Stimulated activated CD4-positive, alpha-beta T cell treated with anti-CD3 and anti-CD28 coated beads, Interleukin-12 subunit alpha, Interleukin-12 subunit beta, amount 100 ng/mL, for 24 hours (primary cell): ENCODE measurements at places on chromosomes 7 and 10.

GRCh38 chr7:80941208-80941758, 22.4 kb upstream of the SEMA3C start:
- no peak for DNase-seq

DNA sequence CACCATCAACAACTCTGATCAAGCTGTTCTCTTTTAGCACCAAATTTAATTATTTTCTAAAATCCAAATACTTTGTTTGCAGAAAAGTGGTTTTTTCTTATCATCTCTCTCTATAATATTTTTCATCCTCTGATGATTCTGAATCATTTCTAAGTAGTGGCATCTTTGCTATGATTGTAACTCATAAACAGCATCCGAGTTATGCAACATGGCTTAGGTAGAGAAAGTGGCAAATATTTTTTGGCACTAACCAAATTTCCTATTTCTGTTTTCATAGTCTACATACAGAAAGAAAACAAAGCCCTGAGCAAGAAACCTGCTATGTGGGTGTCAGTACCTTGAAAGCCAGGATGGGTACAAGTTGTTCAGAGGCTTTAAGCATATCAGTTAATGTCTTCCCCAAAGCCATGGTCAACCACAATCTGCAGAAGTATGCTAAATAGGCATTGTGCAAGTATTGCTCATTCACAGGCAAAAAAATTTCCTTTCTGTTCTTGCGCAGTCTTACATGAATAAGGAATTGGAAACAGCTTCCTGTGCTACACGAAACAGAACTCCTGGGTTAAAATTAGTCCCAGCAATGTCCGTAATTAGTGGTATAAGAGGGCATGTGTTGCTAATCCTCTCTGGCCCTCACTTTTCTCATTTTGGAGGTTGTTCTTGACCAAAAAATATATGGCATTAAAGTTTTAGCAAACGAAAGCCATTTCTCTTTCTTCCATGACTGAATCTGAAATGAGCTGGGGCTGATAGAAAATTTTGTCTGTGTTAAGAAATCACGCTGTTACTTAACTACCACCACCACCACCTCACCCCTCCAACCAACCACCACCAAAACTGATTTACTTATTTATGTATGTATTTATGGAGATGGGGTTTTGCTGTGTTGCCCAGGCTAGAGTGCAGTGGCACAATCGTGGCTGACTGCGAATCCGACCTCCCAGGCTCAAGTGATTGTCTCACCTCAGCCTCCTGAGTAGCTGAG, 325.6 kb upstream of the MAGI2 start:
- DNase-seq: no peak

DNA sequence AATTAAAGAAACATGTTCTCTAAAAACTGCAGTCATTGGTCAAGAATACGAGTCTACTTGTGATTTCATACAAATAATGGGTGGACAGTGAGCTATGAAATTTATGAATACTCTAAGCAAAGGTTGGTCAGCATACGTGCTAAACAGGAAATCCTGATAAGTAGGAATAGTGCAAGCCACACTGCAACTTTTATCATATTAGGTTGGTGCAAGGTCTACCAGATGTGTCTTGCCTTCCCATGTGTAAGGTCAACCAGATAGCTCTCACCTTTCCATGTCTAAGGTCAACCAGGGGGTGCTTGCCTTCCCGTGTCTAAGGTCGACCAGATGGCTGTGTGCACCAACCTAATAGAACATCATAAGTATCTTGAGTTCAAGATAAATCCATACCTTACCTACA, 2.0 kb upstream of the ITGB1 start:
- no peak for DNase-seq

- DNase-seq: no peak
Measured at GRCh38 chr7:10034843-10035556, 938.7 kb upstream of the PHF14 start.

DNA sequence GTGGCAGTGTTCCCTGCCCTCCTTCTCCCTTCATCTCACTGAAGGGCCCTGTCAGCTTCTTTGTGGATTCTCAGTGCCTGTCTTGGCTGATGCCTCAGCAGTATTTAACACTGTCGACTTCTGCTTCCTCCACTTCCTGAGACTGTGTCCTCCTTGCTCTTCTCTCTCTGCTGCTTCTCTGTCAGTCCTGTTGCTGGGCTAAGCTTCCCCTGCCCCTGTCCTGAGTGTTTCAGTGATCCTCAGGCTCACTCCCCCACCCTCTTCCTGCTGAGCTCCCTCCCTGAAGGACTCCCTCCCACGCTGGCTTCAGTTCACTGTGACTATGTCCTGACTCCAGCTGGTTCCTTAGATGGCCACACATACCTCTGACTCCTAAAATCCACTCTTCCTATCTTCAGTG, 64.9 kb downstream of the CREM start:
- DNase-seq: no peak

GRCh38 chr10:21379143-21379542, 146.3 kb downstream of the SKIDA1 start:
- DNase-seq: no peak

GRCh38 chr7:157818701-157819454, 482.1 kb downstream of the DNAJB6 start:
- no peak for DNase-seq

DNA sequence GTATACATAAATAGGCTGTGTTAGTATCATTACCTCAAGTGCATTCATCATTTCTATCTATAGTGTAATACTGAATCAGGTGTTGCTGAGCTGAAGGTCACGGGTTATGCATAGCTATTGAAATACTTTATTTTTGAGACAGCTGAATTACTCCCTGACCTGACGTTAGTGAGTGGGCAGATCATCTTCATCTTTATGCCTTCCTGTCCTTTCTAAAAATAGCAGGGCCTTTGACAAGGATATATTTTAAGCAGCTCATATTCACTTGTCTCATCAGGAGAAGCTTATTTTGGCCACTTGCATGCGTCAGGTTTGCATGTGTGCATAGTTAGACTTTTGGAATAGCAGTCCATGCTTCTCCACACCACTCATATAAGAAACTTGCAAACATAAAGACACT, 63.6 kb upstream of the DKK1 start:
- DNase-seq: no peak

GRCh38 chr10:117222976-117223692, 17.8 kb upstream of the SLC18A2 start:
- no peak for DNase-seq

- DNase-seq: no peak
Measured at GRCh38 chr7:7953806-7954205, 14.8 kb upstream of the GLCCI1 start.

DNA sequence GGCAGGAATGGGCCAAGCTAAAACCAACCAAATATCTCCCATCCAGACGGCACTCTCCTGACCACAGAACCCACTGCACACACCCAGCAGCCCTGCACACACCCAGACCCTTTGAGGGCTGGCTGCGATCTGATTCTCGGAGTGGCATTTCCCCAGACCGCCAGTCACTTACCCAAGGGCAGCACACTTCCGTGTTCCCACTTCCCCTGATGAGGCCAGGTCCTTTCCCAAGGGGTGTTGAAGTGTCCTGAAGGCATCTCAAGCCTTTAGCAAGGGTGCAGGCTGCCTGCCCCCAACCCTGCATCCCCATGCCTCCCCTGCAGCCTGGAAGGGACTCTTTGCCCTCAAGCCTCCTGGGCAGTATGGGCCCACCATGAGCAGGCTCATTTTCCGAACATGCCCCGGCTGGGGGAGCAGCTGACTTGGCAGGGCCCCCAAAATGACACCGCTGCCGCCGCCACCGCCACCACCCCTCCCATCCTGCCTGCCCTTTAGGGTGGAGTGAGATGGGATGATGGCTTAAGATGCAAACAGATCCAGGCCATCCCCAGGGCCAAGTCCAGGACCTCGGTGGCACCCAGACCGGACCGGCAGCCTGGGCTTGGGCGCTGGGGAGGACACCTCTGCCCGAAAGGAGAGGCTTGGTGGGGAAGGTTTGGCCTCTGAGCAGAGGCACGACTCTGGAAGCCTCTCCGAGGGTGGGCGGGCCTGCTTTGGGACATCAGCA, 159.8 kb downstream of the NRF1 start:
- DNase-seq: no peak

GRCh38 chr7:21948364-21948763, 2.7 kb upstream of the CDCA7L start:
- no peak for DNase-seq

GRCh38 chr10:31319602-31320549, 860 bp downstream of the ZEB1 start:
- peak; percentile 41 for DNase-seq

- DNase-seq: no peak
Measured at GRCh38 chr10:11058965-11059364, 41.3 kb downstream of the CELF2 start.

DNA sequence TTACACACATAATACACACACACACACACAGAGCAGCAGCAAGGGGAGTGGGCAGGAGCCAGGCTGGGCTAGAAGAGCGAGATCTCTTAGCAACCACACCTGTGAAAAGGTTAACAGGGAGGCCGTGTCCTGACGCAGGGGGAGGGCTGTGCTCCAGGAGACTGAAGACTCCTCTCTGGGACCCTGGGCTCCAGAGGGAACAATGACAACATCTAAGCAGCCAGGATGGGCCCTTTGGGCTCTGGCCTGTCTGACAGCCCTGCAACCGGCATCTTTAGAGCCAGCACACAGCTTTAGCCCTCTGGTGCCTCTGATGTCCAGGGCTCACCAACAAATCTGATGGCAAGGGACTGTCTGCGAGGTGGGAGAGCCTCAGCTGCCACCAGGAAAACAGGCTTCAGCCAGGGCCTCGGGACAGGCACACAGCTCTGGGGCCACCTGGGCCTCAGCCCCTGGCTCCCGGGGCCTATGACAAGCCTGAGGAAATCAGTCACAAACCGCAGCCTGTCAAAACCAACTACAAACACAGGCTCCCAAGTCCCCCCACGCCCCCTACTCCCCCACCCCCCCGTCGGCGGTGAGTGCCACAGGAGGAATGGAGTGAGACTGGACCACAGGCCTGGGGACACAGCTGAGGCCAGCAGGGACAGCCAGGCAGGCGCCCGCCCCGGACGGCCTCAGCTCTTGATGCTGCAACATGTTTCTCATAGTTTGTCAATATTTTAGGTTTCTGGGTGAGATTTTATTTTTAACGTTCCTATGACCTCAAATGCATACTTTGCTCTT, 102.8 kb downstream of the TNS3 start:
- DNase-seq: no peak

- no peak for DNase-seq
Measured at GRCh38 chr10:128664729-128665128, 538.5 kb upstream of the MKI67 start.

- no peak for DNase-seq
Measured at GRCh38 chr7:584820-585219, 65.2 kb upstream of the PDGFA start.

GRCh38 chr7:157006205-157006747, 4.2 kb downstream of the MNX1 start:
- no peak for DNase-seq

GRCh38 chr10:96395931-96396877, 37.4 kb upstream of the OPALIN start:
- DNase-seq: peak; percentile 42
